Stimulated activated CD8-positive, alpha-beta memory T cell treated with anti-CD3 and anti-CD28 coated beads, Interleukin-7, amount 100 ng/mL, for 1 hour (primary cell): ENCODE measurements at places on chromosomes 6 and 20.

GRCh38 chr20:54476169-54477009 is 996 bp downstream of the DOK5 start:
- no peak for DNase-seq

GRCh38 chr6:149254253-149254652 is 63.3 kb upstream of the TAB2 start:
- DNase-seq, result no peak

DNA sequence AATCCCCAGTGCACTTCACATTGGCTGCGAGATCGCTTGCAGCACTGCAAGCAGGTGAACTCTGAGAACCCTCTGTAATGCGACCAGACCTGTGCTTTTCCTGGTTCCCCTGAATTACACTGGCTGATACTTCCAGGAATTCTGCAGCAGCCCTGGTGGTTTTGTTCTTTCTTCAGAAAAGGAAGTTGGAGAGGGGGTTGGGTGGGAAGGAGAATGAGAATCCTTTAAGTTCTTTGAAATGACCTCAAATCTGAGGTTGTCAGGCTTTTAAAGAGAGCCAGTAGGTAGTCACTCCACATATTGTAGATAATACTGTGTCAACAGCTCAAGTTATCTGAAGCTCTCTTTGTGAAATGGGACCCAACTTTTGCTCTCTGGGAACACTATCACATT is 62.4 kb downstream of the GCNT2 start:
- no peak for DNase-seq

DNA sequence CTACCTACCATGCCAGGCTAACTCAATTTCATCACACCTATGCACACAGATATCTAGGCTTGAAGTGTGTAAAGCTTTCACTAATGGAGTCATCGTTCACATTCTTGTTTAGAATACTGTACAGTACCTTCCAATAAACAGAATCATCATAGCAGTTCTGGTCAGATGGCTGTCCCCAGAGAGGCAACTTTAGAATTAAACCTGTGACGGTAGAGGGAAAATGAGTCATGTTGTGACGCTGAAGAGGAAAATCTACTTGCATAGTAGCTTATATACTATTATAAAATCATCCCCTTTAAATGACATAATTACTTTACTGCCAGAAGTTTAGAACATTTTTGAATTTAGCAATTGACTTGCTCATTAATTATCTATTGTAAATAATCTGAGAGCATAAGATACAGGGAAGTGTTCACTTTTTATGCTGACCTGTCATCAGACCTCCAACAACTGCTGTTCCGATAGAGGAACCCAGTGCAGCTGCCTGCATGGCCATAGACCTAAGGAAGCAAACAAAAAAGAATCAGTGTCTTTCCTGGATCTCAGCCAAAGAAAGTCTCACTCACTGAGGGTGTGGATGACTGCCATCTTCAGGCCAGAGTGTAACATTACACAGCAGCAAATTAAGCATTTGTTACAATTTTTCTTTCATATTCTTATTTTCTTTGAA is 29.8 kb downstream of the RHAG start:
- DNase-seq, result no peak

DNA sequence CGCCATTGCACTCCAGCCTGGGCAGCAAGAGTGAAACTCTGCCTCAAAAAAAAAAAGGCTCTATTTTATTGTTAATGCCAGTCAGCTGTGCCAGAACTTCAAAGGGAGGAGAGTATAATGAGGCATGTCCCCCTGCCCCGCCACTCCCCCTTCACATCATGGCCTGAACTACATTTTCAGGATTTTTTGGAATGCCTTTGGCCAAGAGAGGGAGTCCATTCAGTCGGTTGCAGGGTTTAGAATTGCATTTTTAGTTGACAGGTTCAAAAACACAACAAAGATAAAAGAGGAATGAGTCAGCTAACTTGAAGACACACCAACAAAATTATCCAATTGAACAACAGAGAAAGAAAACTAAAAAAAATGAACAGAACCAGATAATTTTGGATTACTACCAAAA is 59.1 kb downstream of the CEP43 start:
- DNase-seq, result no peak

DNA sequence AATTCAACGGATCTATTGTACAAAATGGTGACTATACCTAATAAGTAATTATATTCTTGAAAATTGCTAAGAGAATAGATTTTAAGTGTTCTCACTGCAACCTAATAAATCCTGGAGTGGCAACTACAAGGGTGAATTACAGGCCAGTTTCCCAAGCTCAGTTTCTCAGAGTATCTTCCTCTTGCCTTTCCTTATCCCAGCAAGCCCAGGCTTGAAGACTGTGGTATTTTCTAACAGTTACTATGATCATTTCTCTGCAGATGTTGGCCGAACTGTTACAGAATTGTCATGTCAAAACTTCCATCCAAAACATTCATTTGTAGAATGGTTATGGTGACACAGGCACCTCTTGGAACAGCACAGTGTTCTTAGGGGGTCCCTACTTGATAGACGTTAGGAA is 138.1 kb upstream of the PTCHD4 start:
- DNase-seq, result no peak
